ENCODE measurements at places on chromosomes 11 and 22.

DNA sequence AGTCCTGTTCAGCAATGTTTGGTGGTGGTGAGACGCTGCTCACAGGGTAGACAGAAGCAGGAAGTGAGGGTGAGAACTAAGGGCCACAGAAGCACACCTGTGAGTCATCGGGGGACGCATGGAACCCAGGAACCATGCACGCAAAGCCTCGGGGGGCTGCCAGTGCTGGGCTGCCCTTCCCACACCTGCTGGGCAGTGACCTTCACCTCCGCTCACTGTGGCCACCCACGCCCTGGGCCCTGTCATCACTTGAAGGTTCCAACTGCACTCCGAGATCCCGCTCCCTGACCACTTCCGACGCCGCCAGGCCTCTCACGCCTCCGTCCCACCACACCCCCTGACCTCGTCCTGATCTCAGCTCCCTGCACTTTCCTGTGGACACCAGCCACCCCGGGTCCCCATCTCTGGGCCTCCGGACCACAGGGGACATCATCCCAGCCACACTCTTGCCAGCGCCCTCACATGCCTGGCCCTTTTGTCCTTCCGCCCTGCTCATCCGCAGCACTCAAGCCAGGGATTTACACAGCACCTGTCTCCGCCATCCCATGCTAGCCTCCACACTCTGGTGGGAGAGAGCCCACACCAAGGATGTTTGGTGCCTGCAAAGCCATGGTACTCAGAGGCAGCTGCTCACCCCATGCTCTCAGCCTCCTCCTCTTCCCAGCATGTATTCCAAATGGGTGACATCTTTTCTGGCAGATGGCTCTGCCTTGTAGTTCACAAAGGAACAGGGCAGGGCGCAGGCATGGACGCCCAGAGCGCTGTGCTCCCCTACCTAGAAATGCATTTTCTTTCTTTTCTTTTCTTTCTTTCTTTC, 23.1 kb upstream of the ATXN10 start:
- DNase-seq = no peak

- DNase-seq = peak; percentile 10
These were observed 27.4 kb downstream of the CASP12 start for GRCh38 chr11:104870910-104871309.

DNA sequence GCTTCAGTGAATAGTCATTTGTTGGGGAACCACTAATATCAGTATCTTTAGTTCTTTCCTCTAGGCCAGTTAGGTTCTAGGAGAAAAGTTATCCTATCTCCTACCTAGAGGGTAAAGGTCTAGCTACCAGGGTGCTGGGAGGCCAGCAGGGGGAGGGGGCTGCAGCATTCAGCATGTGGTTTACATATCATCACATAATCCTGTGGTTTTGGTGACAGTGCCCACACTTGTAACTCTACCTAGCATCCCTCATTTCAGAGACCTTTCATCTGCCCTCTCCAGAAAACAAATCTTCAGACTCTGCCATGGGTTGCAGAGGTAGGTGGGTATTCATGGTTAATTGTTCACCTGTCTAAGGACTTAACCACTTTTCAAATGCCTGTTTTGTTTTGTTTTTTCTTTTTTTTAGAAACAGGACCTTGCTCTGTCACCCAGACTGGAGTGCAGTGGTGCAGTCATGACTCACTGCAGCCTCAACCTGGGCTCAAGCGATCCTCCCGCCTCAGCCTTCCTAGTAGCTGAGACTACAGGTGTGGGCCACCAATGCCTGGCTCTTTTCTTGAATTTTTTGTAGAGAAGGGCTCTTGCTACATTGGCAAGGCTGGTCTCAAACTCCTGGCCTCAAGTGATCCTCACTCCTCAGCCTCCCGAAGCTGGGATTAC, 146.8 kb downstream of the ENTHD1 start:
- no peak for DNase-seq

DNA sequence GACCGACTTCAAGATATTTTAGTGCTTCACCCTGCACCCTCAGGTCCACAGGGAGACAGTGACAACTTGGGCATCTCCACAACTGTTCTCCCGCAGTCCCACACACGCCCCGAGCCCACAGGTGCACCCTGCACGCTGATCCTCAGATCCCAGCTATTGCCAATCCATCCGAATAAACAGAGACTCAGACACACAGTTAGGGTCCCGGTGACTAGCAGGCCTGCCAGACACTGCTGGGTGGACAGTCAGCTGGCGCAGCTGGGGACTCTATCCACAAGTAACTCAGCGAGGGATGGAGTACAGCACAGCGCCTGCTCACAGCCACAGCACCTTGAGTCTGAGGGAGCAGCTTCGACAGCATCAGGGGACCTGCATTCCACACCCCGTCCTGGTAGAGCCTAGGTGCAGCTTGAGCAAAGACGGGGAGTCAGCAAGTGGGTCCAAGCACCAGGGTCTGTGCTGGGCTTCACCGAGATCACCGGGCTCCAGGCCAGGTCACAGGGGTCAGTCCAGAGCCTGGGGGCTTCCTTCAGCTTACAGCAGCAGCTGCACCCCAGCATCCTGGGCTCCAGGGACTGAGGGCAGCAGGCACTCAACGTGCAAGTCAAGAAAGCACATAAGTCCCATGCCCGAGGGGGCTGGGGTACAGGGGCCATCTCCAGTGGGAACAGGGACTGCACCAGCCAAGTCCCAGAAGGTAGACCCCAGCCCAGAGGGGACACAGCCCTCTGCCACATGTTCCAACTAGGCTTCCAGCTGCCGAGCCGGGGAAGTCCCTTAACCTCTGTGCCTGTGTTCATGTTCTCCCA, 7.6 kb downstream of the RPL3 start:
- DNase-seq = no peak

DNA sequence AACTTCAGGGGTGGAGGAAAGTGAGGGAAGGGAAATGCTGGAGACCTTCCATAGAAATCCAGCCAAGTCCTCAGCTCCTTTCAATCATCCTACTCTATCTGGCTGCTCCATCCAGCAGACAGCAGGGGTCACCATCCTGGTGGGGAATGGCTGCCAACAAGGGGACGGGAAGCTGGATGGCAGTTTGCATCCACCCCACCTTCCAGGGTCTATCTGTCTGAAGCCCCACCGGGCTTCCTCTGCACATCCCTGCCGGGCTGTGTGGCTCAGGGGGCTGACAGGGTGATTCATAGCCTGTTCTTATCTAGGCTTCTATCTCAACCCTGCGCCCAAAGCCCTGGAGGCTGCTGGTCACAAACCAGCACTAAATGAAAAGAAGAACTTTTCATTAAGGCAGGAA, 1.1 kb downstream of the SYTL2 start:
- DNase-seq = no peak

GRCh38 chr22:19129871-19130270, 1.2 kb upstream of the TSSK2 start:
- no peak for DNase-seq

DNA sequence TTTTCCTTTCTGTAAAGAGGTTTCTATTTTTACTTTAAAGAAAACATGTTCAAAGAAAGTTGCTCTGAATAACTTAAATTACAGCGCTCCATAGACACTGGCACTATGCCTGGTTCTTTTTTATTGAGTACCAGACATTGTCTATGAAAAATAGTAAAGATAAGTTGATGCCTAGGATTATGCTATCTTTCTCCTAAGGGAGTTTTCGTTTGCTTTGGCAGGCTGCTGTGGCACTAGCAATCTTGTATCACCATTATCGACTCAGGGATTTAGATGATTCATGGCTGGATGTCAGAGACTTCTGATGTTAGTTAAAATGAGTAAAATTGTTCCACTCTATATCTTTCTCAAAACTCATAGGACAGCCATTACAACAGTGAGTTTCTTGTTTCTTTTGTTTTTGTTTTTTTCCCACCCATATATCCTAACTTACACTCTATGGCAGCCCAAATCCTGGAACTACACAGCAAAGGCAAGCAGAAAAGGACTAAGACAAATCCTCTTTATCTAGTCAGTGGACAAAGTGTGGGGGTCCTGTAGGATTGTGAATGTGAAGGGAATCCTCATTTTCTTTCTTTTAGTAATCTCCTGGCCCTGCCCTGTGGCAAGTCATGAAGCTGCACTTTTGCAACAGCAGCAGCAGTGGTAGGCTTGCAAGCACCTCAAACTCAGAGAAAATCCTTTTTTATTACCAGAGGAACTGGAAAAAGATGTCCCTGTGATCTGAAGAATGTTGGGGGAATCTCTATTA, 20.7 kb downstream of the SLN start:
- DNase-seq = peak; percentile 19

- DNase-seq = no peak
These were observed 1412.2 kb downstream of the BRD1 start for GRCh38 chr22:48415520-48415919.

- DNase-seq = no peak
These were observed 14.3 kb downstream of the FGF3 start for GRCh38 chr11:69804769-69805508.

DNA sequence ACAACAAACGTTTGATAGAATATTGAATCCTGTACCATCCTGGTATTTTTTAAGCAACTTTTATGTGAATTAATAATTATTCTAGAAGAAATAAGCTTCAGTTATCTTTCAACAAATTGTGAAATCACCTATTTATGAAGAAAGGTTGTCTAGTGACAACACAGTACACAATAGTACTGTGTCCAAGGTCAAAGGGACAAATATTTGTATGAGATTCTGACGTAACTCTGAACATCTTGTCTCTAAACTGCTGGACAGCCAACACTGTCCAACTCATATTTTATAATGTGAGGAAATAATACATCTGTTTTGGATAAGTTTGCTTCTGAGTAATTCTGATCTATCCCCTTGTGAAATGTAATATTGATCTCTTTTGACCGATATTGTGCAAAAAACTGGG, 18.9 kb downstream of the CASP5 start:
- no peak for DNase-seq

All from kidney glomerular epithelial cell (primary cell).